ENCODE measurements at places on chromosomes 2 and 18. TPM values are rescaled to one million over a fixed set of nuclear protein-coding genes. Genes with fewer than 3 reads are reported as not detected.

Gene RMC1
- total RNA-seq, result 26.2 TPM

Gene TANC1
- total RNA-seq, result 34.7 TPM

Gene TACR1
- 0.29 TPM for total RNA-seq

Gene PDE1A
- 42.0 TPM for total RNA-seq

Gene PRKCE
- total RNA-seq, result 22.1 TPM

Gene CIAO1
- total RNA-seq, result 111 TPM

All from osteoblast (primary cell).